ENCODE measurements at places on chromosomes 16 and 17. TPM values are rescaled to one million over a fixed set of nuclear protein-coding genes. Genes with fewer than 3 reads are reported as not detected.
A peak's percentile ranks its signal among the peaks of the same experiment; 100 is the strongest.

Gene CCL17
- not detected for total RNA-seq

Gene TOP2A
- 402 TPM for total RNA-seq

Gene TMC7
- total RNA-seq = 1.9 TPM

DNA sequence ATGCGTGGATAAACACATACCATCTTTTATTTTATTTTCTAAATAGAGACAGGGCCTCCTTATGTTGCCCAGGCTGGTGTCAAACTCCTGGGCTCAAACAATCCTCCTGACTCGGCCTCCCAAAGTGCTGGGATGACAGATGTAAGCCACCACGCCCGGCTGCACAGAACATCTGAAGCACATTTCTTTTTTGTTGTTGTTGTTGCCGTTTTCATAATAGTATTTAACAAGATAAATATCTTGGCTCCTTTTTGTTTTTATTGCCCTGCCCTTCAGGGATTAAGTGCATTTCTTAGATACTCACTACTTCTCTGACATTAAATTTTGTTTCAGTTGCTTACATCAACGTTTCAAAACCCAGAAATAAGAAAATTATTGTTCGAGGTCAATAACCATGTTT lies 37.4 kb downstream of the ANKRD11 start:
- DNase-seq = no peak

- peak; percentile 25 for DNase-seq
Observed at GRCh38 chr16:86029131-86029741, 130.3 kb downstream of the IRF8 start.

DNA sequence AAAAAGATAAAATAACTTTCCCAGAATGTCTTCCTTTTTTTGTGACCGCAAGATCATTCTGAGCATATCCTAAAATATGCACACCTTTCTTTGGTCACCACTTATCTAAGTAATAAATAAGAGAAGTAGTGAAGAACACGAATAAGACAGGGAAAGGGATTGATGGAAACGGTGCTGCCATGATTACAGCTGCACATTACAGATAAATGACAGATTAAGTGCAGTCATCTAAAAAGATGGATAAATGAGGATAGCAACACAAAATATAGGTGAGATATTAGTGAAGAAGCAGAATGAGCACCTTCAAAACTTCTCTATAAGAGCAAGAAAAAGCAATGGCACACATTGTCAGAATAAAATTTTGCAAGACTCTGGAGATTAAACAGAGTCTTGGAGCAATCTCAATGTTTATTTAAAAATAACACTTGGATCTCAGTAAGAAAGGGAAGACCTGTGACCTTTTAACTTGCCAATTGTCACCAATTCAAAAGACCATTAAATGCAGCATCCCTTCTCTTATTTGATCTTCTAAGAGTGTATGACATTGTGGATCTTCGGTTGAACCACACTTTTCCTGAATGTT lies 567.1 kb downstream of the KCNJ2 start:
- DNase-seq = no peak

- no peak for DNase-seq
Observed at GRCh38 chr17:40717776-40718175, 14.2 kb upstream of the KRT24 start.

DNA sequence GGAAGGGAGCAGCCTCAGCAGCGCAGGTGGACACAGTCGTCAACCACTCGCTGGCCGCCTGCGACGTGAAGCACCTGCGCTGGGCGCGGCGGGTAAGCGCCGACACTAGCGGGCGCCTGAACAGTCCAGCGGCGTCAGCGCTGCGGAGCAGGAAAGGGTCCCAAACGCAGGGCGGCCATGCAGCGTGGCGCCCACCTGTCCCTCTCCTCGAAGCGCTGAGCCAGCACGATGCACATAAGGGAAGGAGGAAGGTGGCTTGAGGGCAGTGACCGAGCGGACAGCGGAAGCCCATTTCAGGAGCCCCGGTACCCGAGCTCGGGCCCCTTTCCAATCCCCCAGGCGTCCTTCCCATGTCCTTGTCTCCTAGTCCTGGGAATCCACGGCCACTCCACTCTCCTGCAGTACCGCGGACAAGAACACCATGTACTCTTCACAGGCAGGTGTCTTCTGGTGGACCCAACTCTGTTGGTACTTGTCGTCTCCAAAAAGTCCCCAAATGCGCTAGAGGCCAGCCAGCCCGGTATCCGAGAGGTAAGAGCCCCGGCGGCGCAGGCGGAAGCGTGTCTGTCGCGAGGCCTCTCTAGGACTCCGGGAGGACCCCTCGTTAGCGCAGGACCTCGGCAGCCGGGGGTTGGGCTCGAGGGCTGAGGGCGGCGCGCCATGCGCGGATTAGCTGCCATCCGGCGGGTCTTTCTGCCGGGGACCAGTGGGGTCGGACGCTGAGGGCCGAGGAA lies 14.4 kb downstream of the ZNF232 start:
- no peak for DNase-seq
